ENCODE measurements at places on chromosomes 4 and X.
A peak's percentile ranks its signal among the peaks of the same experiment; 100 is the strongest.

DNA sequence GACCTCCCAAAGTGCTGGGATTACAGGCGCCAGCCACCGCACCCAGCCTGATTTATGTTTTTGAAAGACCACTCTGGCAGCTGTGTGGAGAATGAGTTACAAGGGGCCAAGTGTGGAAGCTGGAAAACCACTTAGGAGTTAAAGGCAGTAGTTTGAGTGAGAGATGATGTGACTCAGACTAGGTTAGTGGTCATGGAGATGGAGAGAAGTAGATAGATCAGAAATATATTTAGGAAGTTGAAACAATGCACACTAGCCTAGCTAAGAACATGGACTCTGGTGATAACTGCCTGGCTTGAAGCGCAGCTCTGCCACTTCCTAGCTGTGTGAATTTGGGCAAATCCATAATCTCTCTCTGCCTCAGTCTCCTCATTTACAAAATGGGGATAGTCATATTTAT is 11.9 kb upstream of the RBMX start:
- DNase-seq = no peak

DNA sequence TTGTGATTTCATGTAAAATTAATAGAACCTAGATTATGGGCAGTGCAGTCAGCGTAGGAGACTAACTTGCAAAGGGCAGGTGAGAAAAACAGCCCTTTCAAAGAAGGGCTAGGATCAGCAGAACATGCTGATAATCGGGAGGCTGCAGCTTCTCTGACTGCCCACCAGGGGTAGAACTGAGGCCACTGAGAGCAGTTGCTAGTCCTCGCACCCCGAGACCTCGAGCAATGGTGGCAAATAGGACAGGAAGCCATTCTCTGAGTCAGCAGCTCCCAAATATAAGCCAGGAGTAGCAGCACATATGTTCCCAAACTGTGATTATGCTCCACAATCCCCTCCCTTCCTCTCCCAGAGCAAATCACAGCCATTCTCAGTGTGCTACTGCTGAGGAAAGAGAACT is 186.5 kb downstream of the MSL3 start:
- DNase-seq = no peak

GRCh38 chr4:189299706-189300105 is 641.0 kb upstream of the FRG1 start:
- no peak for DNase-seq

DNA sequence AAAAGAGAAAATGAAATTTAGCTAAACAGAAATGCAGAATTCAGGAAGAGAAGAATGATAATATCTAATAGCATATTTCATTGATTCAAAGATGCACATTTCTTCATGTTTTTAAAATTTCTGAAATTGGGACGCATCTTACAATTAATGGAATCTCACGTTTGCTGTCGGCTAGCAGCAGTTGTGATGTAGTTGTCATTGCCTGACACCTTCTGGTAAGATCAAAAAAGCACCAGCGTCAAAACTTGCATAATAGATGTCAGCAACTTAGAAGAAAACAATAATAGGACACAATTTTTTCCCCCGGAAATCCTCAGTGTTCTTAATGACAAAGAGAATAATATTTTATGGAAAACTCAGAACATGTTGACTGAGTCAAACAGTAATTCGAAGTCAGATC is 29.8 kb upstream of the SLC7A3 start:
- DNase-seq = peak; percentile 24

- no peak for DNase-seq
These were observed 33.8 kb downstream of the PNMA5 start for GRCh38 chrX:152960115-152960514.

GRCh38 chr4:94455081-94455480 is 3.3 kb downstream of the PDLIM5 start:
- no peak for DNase-seq

GRCh38 chr4:67483868-67484602 is 61.3 kb downstream of the CENPC start:
- DNase-seq = no peak

DNA sequence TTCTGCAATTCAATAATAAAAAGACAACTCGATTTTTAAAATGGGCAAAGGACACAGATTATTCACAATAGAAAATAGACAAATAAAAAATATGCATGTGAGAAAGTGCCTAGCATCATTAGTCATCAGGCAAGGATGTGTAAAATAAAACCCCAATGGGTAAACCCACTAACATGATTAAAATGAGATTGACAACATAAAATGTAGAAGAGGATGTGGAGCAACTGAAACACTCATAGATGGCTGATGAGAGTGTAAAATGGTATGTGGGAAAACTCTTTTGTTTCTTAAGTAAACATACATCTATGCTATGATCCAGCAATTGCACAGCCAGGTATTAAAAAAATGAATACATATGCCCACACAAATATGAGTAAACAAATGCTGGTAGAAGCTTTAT is 177.6 kb downstream of the IQCM start:
- no peak for DNase-seq

GRCh38 chrX:1031521-1032430 is 180.7 kb downstream of the CRLF2 start:
- DNase-seq = no peak

DNA sequence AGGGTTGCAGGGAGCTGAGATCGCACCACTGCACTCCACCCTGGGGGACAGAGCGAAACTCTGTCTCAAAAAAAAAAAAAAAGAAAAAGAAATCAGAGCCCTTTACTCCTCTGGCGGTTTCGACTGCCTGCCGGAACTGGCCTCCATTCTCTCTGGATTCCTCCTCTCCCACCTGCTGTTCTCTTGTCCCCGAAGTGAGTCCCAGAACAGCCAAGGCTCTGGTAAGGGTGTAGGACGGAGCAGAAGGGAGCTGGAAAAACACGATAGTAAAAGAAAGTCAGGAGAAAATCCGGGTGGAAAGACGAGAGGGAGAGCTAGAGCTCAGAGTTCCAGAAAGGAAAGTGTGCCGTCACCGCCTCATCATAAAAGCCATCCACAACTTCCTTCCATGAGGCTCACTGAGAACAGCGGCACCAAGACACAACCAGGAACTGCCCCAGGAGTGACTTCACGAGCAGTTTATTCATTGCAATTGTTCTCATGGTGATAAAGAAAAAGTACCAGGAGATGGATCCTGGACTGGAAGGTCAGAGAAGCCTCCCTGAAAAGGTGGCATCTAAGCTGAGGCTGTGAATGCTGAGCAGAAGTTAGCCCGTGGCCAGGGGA is 12.3 kb downstream of the TLR3 start:
- no peak for DNase-seq

DNA sequence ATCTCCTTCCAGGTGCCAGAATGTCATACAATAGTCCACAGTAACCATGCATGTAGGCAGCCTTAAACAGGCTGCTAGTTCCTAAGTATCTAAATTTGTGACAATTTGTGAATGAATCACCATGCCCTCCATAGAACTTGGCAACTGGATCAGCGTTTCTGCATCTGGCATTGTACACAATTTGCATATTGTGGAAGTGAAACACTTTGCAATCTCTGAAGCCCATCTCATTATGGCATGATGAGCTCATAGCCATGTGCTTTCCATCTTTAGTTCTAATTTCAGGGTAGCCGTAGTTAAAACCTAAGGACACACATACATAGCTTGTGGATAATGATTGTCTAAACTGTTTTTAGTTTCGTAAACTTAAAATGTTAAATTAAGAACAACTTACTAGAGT is 573.6 kb downstream of the PPP4R3C start:
- no peak for DNase-seq

- DNase-seq = no peak
These were observed 15.6 kb upstream of the ART3 start for GRCh38 chr4:76058888-76059426.

- no peak for DNase-seq
These were observed 28.6 kb upstream of the LSM6 start for GRCh38 chr4:146146918-146147317.

DNA sequence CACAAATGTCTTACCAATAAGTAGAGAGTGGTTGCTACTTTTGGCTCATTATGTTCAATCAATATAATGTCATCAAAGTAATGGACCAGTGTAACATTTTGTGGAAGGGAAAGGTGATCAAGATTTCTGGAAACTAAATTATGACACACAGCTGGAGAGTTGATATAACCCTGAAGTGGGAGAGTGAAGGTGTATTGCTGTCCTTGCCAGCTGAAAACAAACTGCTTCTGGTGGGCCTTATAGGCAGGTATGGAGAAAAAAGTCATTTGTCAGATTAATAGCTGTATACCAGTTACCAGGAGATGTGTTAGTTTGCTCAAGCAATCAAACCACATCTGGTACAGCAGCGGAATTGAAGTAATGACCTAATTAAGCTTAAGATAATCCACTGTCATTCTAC is 17.3 kb upstream of the GUCY1B1 start:
- DNase-seq = no peak

GRCh38 chr4:86007042-86007441 is 352.8 kb downstream of the MAPK10 start:
- DNase-seq = no peak

- no peak for DNase-seq
These were observed 48.1 kb upstream of the TCEAL2 start for GRCh38 chrX:102077426-102077825.

- DNase-seq = no peak
These were observed 54.6 kb upstream of the TACR3 start for GRCh38 chr4:103774326-103774825.

GRCh38 chr4:183249854-183250253 is 70.2 kb downstream of the CLDN22 start:
- peak; percentile 38 for DNase-seq

GRCh38 chr4:1466034-1466862 is 60.0 kb upstream of the NKX1-1 start:
- DNase-seq = no peak

DNA sequence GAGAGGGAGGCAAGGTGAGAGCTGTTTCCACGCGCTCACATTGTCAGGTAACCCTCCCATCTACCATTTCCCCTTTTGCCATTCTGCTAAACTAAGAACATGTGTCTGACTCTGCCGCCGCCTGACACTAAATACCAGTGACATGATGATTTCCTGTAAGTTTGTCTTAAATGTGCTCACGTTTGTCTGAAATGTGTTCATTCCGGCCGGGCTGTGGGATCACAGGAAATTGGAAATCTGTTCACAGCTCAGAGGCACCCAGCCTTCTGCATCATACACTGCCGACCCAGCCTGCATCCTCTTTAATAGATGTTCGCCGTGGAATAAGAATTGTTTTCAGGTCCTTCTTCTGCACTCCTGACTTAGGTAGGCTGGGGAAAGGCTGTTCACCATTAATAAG is 336.2 kb upstream of the PPARGC1A start:
- no peak for DNase-seq

- no peak for DNase-seq
These were observed 48.6 kb upstream of the ARHGAP24 start for GRCh38 chr4:85426366-85426765.

Measured in NCI-H1105 treated with DMSO at 0.1 percent for 48 hours (cell line).